ENCODE measurements at places on chromosomes 1 and 21.

- no peak for DNase-seq
Measured at GRCh38 chr1:25040122-25040685, 110.1 kb upstream of the RUNX3 start.

DNA sequence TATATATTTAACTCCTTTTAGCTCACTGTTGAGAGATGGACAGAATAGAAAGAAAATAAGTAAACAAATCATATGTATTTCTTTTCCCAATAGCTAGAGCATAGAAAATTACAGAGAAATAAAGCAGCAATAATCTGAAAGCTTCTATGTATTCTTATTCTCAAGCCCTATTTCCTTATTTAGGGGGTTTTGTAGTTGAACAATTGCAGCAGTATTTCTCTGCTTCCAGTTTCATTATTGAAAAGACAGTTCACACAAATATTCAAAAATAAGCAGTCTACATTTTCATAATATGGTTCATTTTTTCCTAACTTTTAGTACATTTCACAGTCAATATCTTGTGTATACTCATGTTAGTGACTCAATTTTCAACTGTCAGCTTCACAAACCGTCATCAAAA is 638.2 kb downstream of the MRPL39 start:
- no peak for DNase-seq

DNA sequence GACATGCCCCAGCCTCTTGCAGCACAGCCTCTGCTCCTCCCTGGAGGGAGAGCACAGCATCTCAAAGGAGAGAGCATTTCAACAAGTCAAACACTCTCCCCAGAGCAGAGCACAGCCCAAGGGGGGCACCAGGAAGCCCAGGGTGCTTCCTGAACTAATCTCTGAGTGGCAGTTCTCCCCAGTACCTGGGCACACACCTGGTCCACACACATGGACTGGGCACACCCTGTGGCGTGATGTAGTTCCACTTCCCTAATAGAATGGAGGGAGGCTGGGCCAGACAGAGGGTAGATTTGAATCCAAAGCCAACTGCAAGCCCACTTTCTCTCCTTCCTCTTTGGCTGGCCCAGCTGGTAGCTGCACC is 55.5 kb downstream of the CD46 start:
- no peak for DNase-seq

GRCh38 chr21:36639769-36640168 is 59.1 kb upstream of the SIM2 start:
- no peak for DNase-seq

DNA sequence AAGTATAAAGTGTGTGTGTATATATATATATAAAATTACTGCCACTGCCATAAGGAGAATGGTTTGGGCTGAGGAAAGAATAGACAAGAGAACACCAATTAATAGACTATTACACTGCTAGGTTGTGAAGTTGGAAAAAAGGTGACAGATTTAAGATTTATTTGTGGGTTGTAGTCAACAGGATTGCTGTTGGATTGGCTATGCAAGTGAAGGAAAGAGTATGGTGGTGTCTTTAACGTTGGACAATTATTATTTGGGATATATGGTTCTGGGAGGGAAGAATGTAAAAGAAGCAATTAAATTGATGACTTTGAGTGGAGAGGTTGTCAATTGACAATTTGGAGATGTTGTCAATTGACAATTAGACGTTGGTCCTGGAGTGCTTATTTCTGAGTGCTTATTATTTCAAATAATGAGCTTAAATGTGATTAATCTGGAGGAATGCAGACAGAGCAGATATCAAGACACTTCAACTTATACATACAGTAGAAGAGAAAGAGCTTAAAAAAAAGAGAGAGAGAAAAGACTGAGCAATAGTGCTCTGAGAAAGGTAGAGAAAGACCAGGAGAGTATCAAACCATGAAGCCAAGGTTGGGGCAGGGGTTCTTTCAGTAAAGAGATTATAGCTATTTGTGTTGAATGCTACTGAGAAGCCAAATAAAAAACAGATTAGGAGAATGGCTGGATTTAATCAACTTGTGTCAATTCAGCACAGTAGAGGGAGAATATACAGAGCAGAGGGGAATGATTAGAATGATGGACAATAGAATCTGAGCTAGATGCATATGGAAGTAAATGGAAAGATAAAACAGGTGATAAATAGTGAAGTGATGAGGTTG is 9.7 kb downstream of the PTGS2 start:
- no peak for DNase-seq

DNA sequence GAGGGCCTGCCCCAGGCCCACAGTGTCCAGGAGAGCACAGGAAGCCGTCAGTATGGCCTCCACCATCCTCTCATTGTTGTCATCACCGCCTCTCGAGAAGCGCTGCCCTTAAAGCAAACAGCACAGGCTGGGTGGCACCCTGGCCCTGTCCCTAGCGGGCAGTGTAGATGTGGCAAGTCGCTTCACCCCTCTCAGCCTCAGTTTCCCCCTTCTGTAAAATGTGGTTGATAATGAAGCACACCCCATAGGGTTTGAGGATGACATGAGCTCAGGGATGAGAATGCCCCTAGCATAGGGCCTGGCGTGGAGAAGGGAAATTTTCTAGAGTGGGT is 13.4 kb downstream of the PLA2G2F start:
- DNase-seq, result no peak

- DNase-seq, result peak; percentile 83
Measured at GRCh38 chr1:149986486-149987296, 23.8 kb downstream of the OTUD7B start.

DNA sequence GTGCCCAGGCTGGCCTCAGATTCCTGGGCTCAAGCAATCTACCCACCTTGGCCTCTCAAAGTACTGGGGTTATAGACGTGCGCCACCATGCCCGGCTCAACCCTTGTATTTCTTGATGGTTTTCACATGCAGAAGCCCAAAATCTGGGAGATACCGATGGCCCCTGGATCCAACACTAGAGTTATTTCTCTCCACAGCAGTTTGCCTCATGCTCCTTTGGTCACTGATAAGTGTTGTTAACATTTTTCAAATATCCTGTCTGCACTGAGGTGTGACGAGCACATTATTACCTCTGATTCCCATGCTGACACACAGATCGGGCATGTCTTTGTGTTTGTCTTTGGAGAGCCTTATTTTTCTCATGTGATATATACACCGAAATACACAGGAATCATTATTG is 107.0 kb downstream of the KIF26B start:
- DNase-seq, result peak; percentile 66

GRCh38 chr1:47196622-47197021 is 6.8 kb upstream of the PDZK1IP1 start:
- no peak for DNase-seq

DNA sequence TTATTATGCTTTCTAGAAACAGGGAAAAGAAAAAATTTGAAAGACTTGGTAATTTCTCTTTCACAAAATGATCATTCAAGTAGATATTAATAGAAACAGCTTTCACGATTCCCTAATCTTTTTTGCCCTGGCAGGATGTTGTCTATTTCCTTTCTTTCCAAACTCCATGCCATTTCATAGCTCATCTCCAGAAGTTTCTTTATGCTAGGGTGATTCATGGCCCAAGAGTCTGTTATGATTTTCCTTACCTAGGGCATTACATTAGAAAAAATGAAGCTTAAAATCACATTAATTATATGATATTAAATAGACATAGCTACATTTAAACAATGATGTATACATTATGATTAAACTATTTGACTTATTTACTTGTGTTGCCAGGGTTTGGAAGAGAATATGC is 762.1 kb downstream of the LTN1 start:
- DNase-seq, result no peak

- DNase-seq, result no peak
Measured at GRCh38 chr21:22609802-22610201, 1611.6 kb downstream of the NCAM2 start.

- DNase-seq, result no peak
Measured at GRCh38 chr1:43034778-43035177, 76.1 kb upstream of the SLC2A1 start.

DNA sequence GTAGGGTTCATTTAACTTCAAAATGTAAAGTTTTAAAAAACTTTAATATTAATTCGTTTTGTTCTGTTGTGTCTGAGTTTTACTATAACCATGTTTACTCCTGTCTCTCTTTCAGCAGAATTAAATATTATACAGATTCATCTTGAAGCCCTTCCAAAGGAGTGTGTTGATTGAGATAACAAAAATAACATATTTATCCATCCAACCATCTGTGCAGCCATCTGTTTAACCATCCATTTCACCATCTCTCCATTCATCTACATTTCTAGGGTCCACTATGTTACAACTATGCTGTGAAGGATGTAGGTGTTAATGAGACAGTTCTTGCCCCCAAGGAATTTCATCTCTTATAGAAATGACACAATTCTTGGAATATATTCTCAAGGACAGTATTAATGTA is 36.0 kb upstream of the GNG12 start:
- DNase-seq, result no peak

GRCh38 chr1:170192546-170192945 is 46.8 kb downstream of the NTMT2 start:
- no peak for DNase-seq

DNA sequence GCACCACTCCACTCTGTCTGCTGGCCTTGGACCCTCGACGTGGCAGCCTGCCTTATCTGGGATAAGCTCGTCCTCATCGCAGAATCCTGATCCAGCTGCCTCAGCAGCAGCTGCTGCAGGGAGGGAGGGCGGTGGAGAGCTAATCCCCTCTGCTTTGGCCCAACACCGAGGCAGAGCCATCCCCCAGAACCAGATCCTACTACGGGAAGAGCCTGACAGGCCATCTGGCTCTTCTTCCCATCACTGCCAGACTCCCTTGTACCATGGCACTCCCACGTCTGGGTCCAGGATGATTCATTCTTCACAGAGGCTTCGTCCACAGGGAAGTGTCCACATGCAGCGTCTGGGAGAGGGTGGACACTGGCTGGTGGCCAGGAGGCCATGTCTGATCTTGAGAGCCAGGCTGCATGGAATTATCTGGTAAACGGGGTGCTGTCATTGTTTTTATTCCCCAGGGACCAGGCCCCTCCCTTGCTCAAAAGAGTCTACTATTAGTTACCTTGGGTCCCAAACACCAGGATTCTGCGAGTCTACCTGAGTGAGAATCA is 14.6 kb upstream of the PKP1 start:
- DNase-seq, result peak; percentile 84

GRCh38 chr1:3651026-3651929 is 1.0 kb upstream of the TP73 start:
- DNase-seq, result peak; percentile 11

DNA sequence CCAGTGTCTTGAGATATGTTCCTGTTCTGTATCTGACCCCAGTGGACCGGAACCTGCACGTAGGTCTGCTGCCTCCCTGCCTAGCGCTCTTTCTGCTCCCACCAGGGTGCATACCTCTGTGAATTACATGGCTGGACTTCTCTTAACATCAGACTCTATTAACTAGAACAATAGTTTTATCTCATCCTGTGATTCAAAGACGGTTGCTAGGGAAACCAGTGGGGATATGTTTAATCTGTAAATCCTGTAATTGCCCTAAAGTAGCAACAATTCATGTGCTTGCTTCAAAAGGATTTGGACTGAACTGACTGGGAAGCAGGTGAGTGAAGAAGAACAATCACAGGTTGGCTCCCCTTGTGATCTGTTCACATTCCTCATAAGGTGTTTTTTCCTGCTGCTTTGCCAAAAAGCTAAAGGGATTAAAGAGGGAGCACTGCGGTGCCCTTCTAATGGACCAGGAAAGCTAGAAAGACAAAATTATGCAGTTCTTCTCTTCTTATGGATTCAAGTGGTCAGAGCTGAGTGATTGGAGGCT is 52.7 kb upstream of the DIRAS3 start:
- no peak for DNase-seq

GRCh38 chr1:180527101-180527669 is 24.8 kb upstream of the ACBD6 start:
- DNase-seq, result peak; percentile 28

DNA sequence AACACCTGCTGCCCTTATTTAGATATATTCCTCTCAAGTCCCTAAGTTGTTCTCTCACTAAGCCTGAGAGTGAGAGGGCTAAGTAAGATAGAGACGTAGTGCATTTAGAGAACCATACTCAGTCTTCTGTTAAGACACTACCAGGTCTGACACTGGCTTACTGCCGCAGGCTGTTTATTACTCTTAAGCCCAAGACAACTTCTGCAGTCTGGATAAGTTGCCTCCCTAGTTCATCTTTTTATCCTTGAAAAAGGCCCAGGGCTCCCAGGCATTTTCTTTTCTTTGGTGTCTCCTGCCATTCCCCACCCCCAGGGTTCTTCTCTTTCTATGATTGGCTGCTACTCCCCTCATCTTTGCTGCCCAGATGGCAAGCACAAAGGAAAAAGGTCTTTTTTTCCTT is 38.7 kb downstream of the CACHD1 start:
- DNase-seq, result no peak

DNA sequence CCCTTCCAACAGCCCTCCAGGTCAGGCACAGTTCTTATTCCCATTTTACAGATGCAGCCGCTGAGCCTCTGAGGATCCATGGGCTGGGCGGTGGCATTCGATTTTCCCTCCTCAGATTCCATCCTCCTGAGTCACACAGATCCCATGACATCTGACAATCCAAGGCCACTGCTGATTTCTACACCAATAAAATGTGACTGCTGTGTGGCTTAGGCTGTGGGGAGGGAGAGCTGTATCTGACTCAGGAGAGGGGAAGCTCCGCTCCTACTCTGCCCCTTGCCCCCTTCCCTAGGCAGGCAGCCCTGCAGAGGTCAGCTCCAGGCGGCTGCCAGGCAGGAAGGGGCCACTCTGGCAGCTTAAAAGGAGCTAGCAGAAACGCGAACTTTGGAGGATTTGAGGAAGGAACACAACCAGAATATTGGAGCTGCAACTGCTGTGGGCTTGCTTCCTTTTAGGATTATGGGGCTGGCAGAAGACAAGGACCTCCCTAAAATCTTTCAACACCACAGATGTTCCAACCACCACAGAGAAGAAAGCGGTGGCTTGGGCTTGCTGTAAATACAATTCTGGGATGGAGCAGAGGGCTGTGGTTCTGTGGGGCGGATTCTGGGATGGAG is 50.0 kb downstream of the MRPL37 start:
- DNase-seq, result peak; percentile 53

- DNase-seq, result no peak
Measured at GRCh38 chr1:239861985-239862384, 229.7 kb upstream of the FMN2 start.
